ENCODE measurements at places on chromosomes 11 and 22.

DNA sequence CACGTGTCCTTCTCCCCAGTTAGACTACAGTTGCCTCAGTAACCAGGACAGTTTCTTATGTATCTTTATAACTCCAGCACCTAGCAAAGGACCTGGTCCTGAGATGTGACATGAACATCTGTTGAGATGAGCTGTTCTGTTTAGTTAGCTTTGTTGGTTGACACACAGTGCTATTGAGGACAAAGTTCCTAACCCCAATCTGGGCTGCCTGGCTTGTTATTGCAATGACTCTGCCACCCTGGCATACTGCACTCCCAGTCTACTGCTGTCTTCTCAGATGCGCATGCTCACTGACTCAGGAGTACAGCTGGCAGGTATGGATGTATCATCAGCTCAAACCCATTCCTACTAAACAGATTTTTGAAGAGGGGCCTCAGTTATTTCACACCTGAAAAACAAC is 7.4 kb downstream of the DESI1 start:
- no peak for DNase-seq

DNA sequence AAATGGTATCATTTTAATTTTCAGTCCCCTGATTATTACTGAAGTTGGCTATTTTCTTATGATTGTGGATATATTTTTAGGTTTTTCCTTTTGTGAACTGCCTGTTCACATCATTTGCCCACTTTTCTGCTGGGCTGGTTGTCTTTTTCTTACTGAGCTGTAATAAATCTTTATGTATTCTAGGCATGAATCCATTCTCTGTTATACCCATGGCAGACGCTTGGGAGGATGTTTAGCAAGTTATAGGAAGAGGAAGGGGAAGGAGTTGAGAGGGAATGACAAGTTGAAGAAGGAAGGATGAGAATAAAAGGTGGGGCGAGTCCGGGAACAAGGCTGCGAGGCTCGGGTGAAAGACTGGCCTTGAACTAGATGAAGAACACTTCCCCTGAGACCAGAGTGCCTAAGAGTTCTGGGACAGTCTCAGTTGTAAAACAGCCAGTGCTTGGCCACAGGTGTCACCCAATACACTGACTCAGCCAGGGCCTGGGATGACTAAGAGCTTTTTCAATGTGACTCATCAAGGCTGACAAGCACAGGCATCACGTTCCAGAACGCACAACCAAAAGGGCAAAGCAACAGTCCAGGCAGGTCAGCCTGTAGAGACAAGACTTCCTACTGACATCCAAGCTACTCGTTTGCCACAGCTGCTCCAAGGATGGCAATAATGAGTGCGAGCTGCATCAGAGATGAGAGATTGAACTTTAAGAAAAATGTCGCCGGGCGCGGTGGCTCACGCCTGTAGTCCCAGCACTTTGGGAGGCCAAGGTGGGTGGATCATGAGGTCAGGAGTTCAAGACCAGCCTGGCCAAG is 35.2 kb downstream of the LRFN4 start:
- DNase-seq = peak; percentile 33

DNA sequence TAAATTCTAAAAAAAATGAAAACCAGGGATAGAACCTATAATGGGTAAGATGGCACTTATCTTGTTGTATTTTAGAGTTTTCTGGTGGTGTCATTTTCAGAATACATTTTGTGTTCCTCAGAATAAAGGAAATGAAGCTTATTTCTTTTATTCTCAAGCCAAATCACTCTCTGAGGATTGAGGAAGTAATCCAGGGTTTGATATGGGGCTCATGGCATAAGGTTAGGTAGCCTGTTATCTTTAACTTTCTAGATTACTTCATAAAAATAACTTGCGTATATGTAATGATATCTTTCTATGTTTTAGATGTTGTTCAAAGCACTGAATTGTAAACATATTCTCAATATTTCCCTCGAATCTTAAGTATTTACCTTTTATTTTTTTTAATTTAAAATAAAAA is 33.5 kb downstream of the PDE3B start:
- no peak for DNase-seq

DNA sequence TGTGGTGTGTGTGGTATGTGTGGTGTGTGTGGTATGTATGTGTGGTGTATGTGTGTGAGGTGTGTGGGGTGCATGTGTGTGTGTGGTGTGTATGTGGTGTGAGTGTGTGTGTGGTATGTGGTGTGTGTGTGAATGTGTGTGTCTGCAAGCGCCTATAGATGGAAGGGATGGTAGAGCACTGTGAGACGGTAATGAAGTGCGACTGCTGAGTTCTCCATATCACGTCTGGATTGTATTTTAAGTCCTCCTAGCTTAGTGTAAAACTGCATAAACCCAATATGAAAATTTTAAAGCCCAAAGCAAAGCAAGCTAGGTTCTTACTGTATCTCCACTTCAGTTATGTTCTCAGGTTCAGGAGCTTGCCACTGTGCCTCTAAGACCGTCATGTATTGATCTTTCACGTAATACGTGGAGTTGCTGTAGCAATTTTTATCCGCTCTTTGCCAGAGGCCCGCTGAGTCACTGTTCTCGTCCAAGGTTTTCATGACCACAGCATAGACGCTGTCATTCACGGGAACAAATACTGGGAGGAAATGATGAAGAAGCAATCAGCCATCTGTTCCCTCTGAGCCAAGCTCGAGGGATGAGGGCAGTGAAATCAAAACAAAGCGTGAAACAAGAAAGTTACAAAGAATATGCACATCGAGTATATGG is 5.5 kb downstream of the PLET1 start:
- peak; percentile 9 for DNase-seq

DNA sequence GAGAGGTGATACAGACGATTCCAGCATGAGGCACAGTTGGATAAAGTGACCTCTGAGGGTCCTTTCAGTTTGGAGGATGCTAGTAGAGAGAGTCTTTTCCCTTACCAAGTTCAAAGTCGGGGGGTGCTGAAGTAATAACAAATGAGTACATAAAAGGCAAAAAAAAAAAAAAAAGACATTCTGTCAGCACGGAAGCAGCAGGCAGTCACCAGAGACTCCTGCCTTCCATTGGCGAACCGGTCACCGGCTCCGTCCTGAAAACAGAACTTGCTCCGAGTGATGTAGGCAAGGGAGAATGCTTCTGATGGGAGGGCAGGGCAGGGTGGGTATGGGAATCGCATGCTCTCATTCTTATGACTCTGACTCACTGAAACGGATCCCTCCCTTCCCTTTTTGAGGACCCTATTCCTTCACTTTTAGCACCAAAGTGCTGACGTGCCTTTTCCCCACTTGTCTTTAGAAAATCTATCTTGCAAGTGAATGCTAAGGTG is 65.9 kb downstream of the PRR5L start:
- DNase-seq = peak; percentile 76

- DNase-seq = no peak
Measured at GRCh38 chr11:83601914-83602527, 315.9 kb upstream of the CCDC90B start.

GRCh38 chr22:46576556-46577367 is 39.3 kb upstream of the CELSR1 start:
- DNase-seq = no peak

- no peak for DNase-seq
Measured at GRCh38 chr22:33389936-33390335, 331.8 kb upstream of the SYN3 start.

DNA sequence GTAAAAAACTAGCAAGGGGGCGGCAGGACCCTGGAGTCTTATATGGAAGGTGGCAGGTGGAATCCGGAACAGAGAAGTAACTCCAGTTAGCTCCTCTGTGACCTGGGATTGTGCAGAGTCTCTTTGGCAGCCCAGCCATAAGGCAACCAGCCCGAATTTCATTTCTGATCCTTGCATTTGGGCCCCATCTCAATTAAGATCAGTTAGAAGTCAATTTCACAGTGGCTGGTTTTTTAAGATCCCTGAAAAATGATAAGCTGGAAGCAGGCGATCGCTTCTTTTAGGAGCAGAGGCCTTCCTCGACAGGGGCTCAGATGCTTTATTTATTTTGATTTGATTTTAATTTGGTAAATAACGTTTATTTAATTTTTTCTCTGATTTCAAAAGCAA is 199.0 kb downstream of the TENM4 start:
- no peak for DNase-seq

DNA sequence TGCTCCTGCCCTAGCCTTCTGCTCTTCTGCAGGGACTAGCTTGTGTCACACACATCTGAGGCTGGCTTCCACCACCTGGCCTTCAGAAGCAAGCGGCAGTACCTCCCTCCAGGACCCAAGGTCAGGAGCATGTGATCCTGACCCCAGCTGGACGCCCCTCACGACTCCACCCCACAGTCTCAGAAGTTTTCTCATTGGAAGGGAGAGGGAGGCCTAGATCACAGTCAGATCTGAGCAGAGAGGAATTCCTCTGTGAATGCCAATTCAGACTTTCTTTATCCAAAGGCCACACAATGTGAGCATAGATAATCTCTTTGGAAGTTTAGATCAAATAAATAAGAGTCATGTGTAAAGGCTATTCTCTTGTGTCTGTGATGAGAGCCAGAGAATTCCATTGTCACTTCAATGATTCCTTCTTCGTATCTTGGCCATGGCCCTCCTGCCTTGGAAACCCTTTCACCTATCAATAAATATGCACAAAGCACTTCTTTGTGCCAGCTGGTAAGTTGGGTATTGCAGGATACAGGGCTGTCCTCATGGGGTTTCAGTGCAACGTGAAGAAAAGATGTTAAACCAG is 142.9 kb downstream of the SNX19 start:
- DNase-seq = no peak

- no peak for DNase-seq
Measured at GRCh38 chr22:37633089-37633624, 6.3 kb upstream of the SH3BP1 start.

DNA sequence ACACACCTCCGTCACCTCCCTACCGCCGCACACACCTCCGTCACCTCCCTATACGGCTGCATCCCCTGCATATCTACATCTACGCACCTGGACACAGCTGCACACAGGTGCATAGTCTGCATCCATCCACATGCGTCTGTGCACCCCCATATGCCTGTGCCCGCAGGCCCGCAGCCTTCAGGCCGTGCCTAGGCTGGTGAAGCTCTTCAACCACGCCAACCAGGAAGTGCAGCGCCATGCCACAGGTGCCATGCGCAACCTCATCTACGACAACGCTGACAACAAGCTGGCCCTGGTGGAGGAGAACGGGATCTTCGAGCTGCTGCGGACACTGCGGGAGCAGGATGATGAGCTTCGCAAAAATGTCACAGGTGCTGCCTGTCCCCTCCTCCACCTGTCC is 4.8 kb downstream of the PKP3 start:
- no peak for DNase-seq

DNA sequence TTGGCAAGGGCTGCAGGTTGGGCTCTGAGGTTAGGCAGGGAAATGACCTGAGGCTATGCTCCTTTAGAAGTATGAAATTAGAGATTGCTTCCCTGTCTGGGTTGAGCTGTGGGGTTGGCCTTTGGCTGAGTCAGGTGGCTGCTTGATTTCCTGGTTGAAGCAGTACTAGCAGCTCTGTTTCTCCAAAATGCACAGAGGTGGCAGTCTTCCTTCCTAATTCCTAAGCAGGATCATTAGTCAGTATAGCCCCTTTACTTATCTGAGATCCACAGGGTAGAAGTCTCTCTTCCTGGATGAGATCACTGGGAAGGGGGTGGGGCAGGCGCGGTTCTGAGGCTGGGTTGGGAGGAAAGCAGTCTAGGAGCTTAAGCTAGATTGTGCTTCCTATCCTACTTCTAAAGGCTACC is 1917.5 kb downstream of the LRRC4C start:
- DNase-seq = no peak

DNA sequence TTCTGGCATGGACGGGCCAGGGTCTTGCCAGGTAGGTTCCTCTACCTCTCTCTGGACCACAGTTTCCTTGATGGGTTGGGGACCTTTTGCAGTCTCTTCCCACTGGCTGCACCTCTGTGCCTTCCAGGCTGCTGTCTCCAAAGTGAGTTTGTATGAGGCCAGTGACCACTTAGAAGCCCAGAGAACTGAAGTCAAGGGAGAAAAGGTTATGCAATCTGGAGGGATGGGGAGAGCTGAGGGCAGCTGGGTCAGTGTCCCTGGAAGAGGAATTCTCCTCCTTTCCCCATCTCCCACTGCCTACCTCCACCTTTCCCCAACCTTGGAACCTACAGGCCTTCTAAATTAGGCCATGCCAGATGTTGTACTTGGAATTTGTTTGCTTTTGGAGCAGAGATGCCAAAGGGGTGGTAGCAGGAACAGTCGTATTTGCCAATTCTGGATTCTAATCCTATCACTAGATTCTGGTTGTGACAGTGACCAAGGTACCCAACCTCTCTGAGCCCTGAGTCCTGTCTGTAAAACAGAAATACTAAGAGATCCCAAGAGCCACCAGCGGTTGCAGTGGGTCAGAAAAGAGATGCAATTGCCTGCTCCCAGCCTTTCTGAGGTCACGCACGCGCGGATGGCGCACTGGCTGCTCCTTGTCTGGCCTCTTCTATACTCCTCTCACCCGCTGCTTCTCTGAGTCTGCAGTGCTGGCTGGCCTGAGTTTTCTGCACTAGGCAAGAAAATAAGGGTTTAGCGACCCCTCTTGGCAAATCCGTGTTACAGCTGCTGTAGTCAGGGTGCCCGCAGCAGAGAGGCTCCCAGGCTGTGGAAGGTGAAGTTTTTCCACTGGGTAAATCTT is 10.7 kb upstream of the ACCSL start:
- DNase-seq = peak; percentile 46

DNA sequence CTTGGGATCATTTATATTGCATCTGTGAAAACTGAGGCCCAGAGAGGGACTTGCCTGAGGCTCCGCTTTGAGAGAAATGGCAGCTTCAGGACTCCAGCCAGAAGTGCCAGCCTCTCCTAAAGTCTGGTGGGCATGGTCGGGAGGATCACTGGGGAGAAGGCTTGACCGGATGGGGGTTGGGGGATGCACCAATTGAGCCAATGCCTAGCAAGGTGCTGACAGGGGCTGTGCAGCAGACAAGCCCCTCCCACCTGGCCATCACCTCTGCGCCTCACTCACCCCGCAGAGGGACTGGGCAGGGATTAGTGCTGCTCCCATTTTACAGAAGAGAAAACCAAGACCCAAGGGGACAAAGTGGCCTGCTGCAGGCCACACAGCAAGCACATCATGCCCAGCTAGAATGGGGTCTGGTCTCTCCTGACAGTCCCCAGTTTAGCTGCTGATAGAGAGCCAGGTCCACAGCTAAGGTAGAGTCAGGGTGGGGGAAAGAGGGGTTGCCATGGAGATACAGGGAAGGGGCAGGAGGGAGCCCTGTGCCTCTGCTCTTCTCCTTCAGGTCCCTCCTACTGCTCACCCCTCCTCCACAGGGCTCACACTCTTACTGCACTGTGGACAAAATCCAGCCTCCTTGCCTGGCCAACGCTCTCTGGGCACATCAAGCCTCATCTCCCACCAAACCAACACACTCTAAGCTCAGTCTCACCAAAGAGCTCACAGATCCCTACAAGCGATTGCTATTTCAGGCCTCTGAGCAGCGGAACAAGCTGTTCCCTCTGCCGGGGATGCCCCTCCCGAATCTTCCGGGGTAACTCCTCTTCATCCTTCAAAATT is 29.5 kb downstream of the TEF start:
- DNase-seq = no peak
